ENCODE measurements at places on chromosomes 5 and 9.

GRCh38 chr9:134778841-134779411 is 101.7 kb upstream of the FCN2 start:
- no peak for DNase-seq

- DNase-seq = no peak
Observed at GRCh38 chr9:94212091-94212490, 47.0 kb upstream of the ZNF169 start.

- no peak for DNase-seq
Observed at GRCh38 chr5:150081541-150082283, 4.6 kb downstream of the CSF1R start.

DNA sequence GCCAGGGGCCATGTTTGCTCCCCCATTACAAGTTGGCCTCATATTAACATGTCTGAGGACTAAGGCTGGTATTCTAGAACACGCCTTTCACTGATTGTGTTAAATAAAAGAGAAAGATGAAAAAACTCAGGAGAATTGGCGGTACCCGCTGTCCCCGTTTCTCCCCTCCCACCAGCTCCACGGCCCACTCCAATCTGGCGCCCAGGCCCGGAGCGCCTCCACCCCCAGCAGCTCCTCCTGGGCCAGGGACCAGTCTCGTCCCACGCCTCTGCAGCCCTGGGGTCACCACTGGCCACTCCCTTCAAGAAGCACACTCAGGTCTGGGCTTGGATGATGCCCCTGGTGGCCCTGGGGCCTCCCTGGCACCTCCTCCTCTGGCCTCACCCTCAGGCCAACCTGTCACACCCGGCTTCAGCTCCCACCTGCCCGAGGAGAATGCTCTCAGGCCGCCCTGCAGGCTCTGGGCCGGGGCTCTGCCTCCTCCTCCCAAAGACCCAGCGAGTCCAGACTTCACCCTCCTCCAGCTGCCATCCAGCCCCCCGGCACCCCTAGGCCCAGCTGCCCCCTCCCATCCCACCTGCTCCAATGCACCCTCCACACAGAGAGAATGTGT is 133.0 kb upstream of the PPP1R26 start:
- DNase-seq = no peak

DNA sequence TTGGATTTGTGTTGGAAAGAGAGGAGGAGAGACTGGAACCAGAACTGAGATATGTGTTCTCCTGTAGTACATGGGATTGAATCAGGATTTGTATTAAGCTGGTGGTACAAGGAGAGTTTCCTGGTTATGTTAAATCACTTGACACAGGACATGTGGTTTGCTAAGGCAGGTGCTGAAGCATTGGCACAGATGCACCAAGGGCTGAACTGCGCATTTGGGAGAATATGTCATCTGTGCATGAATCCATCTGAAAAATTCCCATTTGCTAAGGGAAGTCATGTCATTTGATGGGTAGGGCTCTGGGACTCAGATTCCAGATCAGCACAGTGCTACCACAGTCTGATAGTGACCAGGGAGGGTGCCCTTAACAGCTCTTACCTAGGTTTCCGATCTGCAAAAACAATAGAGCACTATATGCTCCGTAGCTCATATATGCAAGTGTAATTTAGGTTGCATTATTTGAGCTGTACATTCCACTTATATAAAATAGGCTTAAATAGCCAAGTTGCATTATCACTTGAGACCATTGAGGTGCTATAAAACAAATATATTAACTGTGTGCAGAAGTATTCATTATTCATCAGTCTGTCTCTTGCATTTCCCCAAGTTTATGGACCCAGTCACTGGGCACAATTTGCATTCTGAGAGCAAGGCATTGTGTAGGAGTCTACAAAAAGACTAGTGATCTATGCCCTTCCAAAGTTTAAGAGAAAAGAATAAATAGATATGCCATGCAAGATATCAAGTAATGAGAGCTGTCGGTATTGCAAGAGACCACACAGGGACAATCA is 55.2 kb downstream of the ADAMTS16 start:
- DNase-seq = no peak

DNA sequence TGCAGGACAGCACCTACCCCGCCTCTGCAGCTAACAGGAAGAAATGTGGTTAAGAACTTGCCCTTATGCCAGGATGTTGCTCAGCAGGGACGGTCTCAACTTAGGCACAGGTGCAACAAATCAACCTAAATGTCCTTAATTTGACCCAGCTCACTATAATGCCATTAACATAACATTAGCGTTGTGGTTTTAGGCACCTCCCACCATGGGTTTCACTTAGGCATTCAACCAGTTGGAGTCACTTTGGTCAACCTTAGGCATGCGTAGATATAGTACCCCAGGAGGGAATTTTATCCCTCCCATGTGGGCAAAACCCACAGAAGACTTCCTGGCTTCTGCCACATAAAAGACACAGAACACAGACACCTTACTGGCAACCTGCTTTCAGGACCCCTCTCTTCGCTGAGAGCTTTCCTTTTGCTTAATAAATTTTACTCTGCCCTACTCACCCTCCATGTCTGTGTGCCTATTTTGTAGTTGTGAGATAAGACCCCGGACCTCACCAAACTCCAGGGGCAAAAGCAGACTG is 8.7 kb upstream of the ERAP1 start:
- DNase-seq = peak; percentile 25

- no peak for DNase-seq
Observed at GRCh38 chr5:157379983-157380382, 80.0 kb upstream of the NIPAL4 start.

DNA sequence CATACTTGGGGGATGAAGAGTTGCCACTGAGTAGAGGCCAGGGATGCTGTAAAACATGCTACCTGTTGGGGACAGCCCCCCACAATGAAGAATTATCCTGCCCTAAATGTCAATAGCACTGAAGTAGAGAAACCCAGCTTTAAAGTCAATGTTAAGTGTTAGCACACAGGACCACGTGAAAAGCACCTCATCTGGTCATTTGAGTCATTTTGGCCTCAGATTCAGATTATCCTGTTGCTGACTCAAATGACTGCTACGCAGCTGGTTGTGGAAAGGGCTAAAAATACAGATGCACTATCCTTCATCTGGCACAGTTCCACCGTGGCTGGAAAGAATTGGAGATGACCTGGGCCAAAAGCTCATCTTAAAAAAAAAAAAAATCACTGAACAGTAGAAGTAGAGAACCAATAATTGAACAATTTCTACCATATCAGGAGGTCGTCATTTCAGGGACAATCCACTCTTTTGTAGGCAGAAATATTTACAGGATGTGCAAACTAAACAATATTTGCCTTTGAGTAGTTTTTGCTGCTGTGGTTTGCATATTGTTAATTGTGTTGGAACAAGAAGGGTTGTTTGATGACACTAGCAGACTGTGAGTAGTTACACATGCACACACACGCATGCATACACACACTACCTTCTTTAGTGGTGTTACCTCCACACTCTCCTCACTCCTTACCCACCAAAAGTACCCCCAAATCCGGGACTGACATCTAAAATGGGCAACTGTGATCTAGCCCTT is 195.3 kb upstream of the KLF9 start:
- DNase-seq = no peak

GRCh38 chr5:123951582-123951977 is 439.6 kb downstream of the CSNK1G3 start:
- no peak for DNase-seq
